ENCODE measurements at places on chromosomes 12 and 14. TPM values are rescaled to one million over a fixed set of nuclear protein-coding genes. Genes with fewer than 3 reads are reported as not detected.

The NGB gene
- total RNA-seq = not detected

The TMPRSS12 gene
- total RNA-seq = not detected

The CKAP4 gene
- total RNA-seq = 3.7 TPM

The RASSF9 gene
- total RNA-seq = not detected

The MOAP1 gene
- total RNA-seq = 19.5 TPM

The AMN1 gene
- 3.9 TPM for total RNA-seq

The KRT77 gene
- not detected for total RNA-seq

The KRT85 gene
- not detected for total RNA-seq

The GPR68 gene
- 44.5 TPM for total RNA-seq

The VRTN gene
- not detected for total RNA-seq

GRCh38 chr14:75280831-75281653 is 2.4 kb downstream of the FOS start:
- no peak for DNase-seq

DNA sequence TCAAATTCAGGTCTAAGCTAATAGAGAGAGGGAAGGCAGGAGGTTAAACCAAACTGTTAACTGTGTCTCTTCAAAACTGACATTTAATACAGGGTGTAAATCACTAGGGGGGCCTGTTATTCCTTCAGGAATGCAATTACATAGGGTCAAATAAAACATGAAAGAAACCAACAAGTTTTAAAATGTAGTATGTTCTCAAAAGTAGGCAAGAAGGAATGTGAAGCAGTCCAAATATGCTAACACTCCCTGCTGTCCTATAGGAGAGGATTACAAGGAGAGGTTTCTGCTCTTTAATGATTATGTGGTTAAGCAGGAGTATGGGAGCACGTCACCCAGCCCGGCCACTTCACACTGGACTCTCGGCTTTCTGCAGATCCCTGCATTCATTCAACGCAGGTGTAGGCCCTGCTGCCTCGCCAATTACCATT is 42.5 kb upstream of the BMP4 start:
- no peak for DNase-seq

DNA sequence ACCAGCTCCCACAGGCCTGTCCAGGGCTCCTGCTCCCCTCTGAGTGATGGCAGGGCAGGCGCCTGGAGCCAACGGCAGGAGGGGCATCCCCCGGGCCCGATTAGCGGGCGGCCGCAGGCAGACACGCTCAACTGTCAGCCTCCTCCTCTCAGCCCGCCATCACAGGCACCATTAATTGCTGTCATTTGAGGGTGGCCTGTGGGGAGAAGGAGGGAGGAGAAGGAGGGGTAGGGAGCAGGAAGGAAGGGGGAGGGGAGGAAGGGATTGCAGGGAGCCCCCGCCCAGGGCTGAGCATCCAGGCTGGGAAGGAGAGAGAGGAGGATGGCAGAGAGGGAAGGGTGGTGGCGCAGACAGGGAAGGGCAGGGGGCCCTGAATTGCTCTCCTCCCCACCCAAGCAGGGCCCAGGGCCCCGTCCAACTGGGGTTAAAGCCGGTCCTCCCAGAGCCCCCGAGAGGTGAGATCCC is 36.1 kb downstream of the NCOR2 start:
- DNase-seq = no peak

GRCh38 chr14:23545740-23546365 is 5.7 kb downstream of the ZFHX2 start:
- DNase-seq = no peak

GRCh38 chr12:56205445-56205844 is 16.2 kb upstream of the SMARCC2 start:
- DNase-seq = no peak

DNA sequence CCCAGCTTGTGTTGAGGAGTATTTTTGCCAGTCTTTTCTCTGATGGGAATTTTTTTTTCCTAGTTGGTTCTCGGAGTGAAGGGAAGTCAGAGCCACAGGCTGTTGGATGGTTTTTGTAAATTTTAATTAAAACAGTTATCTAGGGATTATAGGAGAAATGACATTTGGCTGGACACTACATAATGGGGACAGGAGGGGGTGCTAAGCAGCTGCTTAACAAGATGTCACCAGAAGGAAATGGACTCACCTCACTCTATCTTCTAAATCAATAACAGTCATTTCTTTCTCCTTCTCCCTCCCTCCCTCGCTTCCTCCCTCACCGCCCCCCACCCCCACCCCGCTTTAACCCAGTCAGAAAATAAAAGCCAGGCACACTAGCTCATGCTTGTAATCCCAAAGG is 93.4 kb upstream of the TMEM233 start:
- no peak for DNase-seq

DNA sequence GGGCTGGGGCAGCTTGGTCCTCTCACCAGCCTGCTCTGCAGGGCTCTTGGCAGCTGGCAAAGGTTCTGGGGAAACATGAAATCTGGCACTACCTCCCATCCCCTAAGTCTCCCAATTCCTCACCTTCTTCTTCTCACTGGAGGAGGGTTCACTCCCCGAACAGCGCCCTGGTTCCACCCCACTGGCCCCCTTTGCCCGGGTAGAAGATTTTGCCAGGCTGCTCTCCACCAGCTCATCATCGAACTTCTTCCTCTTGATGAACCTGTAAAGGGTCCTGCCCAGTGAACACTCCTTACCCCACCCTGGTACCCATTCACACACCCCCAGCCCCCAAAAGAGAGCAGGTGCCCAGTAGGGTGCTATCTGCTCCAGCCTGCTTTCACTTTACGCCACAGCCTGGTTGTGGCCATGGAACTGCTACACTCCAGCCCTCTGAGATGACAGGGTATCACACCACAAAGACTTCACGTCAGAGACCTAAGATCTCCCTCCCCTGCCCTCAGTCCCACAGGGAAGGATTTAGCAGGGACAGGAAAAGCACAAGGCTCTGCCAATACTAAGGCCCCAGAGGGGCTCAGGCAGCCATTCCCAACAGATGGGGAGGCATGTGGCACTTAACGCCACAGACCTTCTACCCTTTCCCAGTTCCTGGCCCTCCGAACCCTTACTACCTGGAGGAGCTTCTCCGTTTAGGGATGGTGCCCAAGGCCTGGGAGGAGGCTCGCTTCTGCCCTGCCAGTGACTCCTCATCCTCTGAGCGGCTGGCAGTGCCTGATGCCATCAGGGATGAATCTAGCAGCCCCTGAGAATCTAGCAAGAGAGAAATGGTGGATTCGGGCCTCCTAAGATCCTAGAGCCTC is 2.3 kb downstream of the MCRS1 start:
- DNase-seq = peak; percentile 69

DNA sequence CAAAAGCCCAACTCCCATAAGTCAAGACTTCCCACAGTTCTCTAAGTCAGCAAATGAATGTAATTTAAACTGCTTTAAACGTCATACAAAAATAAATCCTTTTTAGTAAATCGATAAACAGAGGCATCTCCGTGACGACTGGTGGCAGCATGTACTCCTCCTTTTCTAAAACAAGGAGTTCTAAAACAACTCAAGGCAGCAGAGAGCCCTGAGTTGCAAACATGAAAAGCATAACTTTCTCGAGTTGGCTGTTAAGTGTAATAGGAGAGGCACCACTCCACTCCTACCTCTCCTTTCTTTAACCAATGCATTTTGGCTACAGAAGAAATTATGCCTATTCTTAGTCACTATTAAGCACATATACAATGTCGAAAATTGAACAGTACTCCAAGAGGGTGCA is 22.0 kb downstream of the LTBR start:
- no peak for DNase-seq

DNA sequence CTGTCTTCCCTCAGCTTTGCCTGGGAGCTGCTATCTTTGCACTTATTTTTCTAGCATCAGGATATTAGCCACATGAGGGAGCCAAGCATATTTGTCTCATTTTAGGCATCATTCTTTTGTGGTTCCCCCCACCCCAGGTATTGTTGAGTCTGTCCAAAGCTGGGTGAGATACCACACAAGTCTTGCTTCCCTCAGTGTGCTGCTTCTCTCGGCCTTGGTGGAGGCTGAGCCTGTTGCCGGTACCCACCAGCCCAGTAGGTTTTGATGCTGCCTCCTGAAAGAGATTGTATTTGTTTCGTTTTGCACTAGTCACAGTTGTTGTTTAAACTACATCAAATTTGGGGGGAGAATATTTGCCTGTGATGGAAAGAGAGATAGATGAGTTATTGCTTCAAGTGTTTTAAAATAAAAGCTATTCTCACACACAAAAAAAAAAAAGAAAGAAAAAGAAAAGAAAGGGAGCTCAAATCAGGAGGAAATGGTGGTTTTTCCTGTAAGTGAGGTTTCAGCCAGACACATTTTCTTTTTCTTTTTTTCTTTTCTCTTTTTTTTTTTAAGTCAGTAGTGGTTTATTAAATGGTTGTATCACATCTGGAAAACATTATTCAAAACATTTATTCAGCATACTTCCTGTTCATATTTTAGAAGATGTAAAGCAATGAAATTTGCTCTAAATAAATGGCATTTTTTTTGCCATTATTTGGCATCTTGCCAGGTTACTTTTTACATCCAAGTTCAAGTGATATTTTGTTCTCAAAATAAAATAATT is 58.5 kb downstream of the SLC4A8 start:
- DNase-seq = peak; percentile 78

- DNase-seq = no peak
These were observed 4.8 kb downstream of the LACRT start for GRCh38 chr12:54629925-54630324.

GRCh38 chr12:2944401-2945047 is 14.7 kb upstream of the TEAD4 start:
- DNase-seq = peak; percentile 72

GRCh38 chr12:47991106-47992061 is 12.9 kb downstream of the COL2A1 start:
- no peak for DNase-seq

DNA sequence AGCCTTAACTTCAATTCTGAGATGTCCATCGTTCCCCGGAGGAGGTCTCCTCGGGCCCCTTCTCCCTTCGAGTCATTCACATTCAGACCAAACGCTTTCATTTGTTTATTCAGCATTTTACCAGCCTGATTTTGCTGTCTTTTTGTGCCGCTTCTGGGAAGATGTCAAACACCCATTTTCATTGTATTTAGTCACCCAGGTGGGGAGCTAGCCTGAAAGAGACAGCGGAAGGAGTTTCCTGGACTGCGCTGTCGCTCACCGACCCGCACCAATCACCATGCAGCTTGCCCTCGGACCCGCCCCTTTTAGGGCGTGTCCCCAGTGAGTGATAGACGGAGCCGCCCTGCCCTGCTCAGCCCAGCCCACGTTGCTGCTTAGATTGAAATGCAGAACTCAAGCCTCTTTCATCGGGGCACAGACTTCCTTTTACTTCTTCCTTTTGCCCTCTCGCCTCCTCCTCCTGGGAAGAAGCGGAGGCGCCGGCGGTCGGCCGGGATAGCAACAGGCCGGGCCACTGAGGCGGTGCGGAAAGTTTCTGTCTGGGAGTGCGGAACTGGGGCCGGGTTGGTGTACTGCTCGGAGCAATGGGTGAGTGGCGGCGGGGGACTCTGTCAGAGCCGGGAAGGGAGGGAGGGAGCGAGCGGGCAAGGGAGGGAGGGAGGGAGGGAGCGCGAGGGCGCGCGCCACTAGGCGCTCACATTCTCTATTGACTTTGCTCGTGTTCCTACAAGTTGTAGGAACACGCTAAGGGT is at the start of gene PAX9:
Gene PAX9, plus strand, starts transcription at position 355 of the 752 bp plus-strand sequence. Its CDS starts 230 bp downstream, at position 585.
- DNase-seq = no peak

- DNase-seq = no peak
These were observed 37.5 kb downstream of the CDC42BPB start for GRCh38 chr14:103019826-103020225.

GRCh38 chr12:106039646-106040404 is 98.9 kb downstream of the NUAK1 start:
- DNase-seq = no peak

DNA sequence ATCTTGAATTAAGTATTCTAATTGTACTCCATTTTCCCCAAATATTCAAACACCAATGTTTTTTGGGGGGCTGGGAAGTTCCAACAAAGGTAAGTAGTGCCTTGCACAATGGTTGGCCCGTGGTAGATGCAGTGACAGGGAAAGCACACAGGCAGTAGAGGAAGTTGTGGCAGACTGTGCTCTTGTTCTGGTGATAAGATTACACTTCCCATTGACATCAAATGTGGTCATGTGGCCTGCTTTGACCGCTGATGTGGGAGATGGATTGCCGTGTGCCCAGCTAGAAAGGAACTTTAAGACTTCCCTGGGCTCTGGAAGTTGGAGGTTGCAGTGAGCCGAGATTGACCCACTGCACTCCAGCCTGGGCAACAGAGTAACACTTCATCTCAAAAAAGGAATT is 223.8 kb downstream of the VRK1 start:
- DNase-seq = peak; percentile 44

GRCh38 chr14:100263141-100263540 is 24.2 kb downstream of the YY1 start:
- no peak for DNase-seq

- DNase-seq = peak; percentile 54
These were observed at the start of gene SLC22A17 for GRCh38 chr14:23352506-23353432. Gene SLC22A17, minus strand, starts transcription at chr14:23352887.

- DNase-seq = peak; percentile 82
These were observed 1.0 kb upstream of the SAMD4A start for GRCh38 chr14:54565785-54566409.
